ENCODE measurements at places on chromosomes 7 and 10.

GRCh38 chr7:51138123-51139085 is 178.2 kb downstream of the COBL start:
- H3K4me1 ChIP-seq, result peaks cover 6% of the 10 kb centered on the region
- no peak overlapping the region for H3K4me3 ChIP-seq
- no peak overlapping the region for H3K27ac ChIP-seq
- no peak for DNase-seq
- H3K36me3 ChIP-seq, result no peaks in the 10 kb centered on the region
- peaks cover 4% of the 10 kb centered on the region for H3K27me3 ChIP-seq

DNA sequence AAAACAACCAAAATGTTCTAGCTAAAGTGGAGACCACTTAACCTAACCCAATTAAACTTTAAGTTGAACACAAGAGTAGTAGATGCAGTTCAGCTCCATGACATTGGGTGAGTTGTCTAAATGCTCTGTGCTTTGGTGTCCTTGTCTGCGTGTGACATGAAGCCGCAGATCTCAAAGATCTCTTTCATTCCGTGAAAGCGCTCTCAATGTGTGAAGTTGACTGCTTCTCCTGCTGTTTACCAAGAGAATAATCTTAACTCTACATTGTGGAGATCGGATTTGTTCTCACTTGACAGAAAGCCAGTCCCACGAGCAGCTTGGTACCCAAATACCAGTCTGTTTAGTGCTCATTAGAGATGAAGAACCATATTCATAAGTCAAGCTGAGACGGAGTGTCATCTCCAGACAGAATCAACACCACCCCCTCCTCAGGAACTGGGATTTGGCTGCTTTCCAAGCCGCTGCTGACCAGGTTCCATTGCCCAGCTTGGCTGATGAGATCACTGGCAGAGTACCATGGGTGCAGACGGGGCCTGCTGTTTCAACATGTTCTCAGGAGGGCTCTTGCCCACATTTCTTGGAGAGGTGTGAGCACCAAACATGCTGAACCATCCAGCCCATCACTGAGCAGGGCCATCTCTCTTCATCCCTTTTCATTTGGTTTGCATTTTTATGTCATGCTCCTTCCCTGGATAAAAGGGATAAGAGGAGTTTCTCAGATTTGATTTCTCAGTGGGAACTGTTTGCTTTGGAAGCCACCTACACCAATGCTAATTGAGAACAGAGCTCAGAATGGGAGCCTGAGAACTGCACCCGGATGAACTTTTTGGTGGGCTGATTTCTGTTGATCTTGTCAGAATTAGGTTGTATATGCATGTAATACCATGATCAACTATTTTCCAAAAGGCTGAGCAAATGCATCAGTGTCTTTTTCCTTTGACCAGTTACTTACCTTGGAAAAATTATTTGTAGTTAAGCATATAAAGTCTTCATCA is 95.8 kb upstream of the AGBL3 start:
- H3K4me1 ChIP-seq, result peaks cover 37% of the 10 kb centered on the region
- H3K4me3 ChIP-seq, result peak overlapping the region; percentile 88
- H3K27me3 ChIP-seq, result no peaks in the 10 kb centered on the region
- peaks cover 10% of the 10 kb centered on the region for H3K36me3 ChIP-seq
- no peak for DNase-seq
- peak overlapping the region; percentile 19 for H3K27ac ChIP-seq

DNA sequence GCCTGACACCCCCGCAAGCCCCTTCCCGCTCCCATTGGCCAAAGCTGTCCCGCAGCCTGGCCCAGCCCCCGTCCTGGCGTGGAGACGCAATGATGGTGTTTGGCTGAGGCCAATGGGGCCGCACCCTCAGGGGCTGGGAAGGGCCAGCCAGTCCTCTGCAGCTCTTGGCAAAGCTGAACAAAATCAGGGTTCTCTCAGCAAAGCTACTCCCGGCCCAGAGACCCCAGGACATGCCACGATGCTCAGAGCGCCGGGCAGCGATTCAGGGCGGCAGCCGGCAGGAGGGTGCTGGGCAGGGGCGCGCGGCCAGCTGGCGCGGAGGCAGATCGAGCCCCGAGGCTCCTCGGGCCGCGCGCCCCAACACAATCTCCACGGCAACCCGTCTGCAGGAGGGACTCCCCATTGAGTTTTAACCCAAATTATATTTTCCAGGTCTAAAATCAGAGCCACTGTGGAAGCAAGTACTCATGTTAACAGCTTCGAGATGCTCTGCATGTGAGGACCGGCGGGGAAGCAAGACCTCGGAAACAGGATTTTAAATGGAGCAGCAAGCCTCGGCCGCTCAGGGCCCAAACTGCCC is 8.8 kb upstream of the CNPY1 start:
- no peaks in the 10 kb centered on the region for H3K36me3 ChIP-seq
- H3K4me1 ChIP-seq, result no peaks in the 10 kb centered on the region
- no peak overlapping the region for H3K27ac ChIP-seq
- no peak overlapping the region for H3K4me3 ChIP-seq
- H3K27me3 ChIP-seq, result no peaks in the 10 kb centered on the region
- DNase-seq, result no peak

DNA sequence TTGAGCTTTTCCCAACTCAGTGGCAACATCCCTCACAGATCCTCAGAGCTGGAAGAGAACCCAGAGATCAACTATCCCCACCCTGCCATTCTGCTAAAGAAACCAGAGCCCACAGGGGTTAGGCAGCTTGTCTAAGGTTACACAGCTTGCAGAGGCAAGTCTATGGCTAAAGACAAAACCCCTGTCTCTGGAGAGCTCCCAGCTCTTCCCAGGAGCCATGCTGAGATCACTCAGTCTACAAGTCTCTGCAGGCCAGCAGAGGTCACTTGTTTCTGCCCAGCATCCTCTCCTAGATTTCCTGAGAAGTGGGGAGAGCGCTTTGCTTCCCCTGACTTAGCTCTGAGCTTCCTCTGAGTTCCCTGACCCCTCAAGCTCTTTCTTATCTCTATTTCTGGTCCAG is 28.5 kb upstream of the LOXL4 start:
- H3K4me1 ChIP-seq, result peaks cover 15% of the 10 kb centered on the region
- no peaks in the 10 kb centered on the region for H3K36me3 ChIP-seq
- H3K27ac ChIP-seq, result no peak overlapping the region
- peaks cover 2% of the 10 kb centered on the region for H3K27me3 ChIP-seq
- DNase-seq, result no peak

GRCh38 chr7:83633516-83633915 is 15.4 kb downstream of the SEMA3E start:
- H3K4me3 ChIP-seq, result no peak overlapping the region
- no peak for DNase-seq
- H3K36me3 ChIP-seq, result no peaks in the 10 kb centered on the region
- no peaks in the 10 kb centered on the region for H3K27me3 ChIP-seq

GRCh38 chr7:85770332-85770731 is 583.5 kb upstream of the SEMA3D start:
- no peak overlapping the region for H3K27ac ChIP-seq
- peaks cover 8% of the 10 kb centered on the region for H3K4me1 ChIP-seq
- no peaks in the 10 kb centered on the region for H3K27me3 ChIP-seq
- no peak for DNase-seq

- no peak for DNase-seq
- H3K4me1 ChIP-seq, result peaks cover 11% of the 10 kb centered on the region
- no peaks in the 10 kb centered on the region for H3K36me3 ChIP-seq
- H3K27ac ChIP-seq, result no peak overlapping the region
- H3K27me3 ChIP-seq, result no peaks in the 10 kb centered on the region
- no peak overlapping the region for H3K4me3 ChIP-seq
These were observed 114.0 kb downstream of the PTPN20 start for GRCh38 chr10:47025253-47025539.

GRCh38 chr10:25552283-25552919 is 377.6 kb downstream of the GPR158 start:
- no peak overlapping the region for H3K4me3 ChIP-seq
- no peak overlapping the region for H3K27ac ChIP-seq
- no peaks in the 10 kb centered on the region for H3K27me3 ChIP-seq
- DNase-seq, result no peak
- H3K36me3 ChIP-seq, result no peaks in the 10 kb centered on the region

- H3K27me3 ChIP-seq, result no peaks in the 10 kb centered on the region
- H3K4me3 ChIP-seq, result no peak overlapping the region
- no peak for DNase-seq
- no peak overlapping the region for H3K27ac ChIP-seq
- H3K4me1 ChIP-seq, result no peaks in the 10 kb centered on the region
These were observed 40.3 kb upstream of the ANK3 start for GRCh38 chr10:60430017-60430416.

DNA sequence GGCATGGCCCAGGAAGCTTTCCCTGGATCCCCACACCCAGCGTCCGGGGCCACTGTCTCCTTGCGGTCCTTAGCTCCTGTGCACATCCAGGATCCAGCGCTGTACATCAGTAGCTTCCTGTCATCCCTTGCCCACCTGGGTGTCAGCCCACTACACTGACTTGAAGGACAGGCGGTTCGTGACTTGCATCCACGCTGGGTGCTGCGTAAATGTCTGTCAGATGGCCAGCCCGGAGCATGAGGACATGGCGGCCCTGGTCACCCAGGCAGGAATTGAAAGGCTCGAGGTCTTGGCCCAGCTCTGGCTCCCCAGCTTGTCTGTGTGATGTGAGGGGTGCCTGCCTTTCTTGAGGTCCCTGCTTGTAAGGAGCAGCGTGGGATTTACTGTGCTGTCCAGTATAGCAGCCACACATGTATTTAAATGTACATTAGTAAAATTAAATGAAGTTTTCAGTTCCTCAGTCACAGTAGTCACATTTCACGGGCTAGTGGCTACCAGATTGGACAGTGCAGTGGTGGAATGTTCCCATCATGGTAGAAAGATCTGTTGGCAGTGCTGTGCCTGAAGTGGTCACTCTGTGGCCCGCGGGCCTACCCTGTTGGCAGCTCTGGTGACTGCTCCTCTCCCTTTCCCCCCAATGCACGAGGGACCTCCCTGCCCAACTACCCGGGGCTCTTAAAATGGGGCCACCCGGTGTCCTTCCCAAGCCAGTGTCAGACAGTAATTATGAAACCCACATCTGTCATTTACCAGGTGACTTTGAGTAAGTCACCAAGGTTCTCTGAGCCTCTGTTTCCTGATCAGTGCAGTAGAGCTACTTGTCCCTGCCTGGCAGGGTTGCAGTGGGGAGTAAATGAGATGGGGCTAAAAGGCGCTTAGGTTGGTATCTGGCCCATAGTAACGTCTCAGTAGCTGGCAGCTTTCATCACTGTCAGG is 97.8 kb upstream of the PPIF start:
- no peaks in the 10 kb centered on the region for H3K36me3 ChIP-seq
- H3K27me3 ChIP-seq, result no peaks in the 10 kb centered on the region
- no peak overlapping the region for H3K27ac ChIP-seq
- no peak for DNase-seq
- H3K4me1 ChIP-seq, result peaks cover 42% of the 10 kb centered on the region
- peak overlapping the region; percentile 44 for H3K4me3 ChIP-seq

- H3K27me3 ChIP-seq, result no peaks in the 10 kb centered on the region
- no peak overlapping the region for H3K4me3 ChIP-seq
- H3K4me1 ChIP-seq, result no peaks in the 10 kb centered on the region
- no peak overlapping the region for H3K27ac ChIP-seq
These were observed 480.0 kb downstream of the LRMDA start for GRCh38 chr10:75911426-75911825.

DNA sequence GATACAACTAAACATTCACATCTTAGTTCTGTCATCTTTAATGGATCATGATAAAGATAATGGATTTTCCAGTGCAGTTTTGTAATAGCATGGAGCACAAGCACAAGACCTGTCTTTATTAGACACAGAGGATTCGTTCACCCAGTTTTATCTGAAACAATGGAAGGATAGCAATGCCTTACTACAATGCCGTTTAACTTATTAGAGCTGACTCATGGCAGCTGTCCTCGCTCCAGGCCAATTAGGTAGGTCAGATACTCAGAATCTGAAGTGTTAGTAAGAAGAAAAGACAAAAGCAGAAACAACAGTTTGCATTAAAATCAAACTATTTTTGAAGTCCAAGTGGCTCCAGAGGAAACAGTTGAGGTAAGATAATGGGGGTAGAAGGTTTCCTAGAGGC is 12.8 kb downstream of the OR13A1 start:
- DNase-seq, result no peak
- no peak overlapping the region for H3K27ac ChIP-seq
- no peak overlapping the region for H3K4me3 ChIP-seq
- H3K4me1 ChIP-seq, result peaks cover 11% of the 10 kb centered on the region

DNA sequence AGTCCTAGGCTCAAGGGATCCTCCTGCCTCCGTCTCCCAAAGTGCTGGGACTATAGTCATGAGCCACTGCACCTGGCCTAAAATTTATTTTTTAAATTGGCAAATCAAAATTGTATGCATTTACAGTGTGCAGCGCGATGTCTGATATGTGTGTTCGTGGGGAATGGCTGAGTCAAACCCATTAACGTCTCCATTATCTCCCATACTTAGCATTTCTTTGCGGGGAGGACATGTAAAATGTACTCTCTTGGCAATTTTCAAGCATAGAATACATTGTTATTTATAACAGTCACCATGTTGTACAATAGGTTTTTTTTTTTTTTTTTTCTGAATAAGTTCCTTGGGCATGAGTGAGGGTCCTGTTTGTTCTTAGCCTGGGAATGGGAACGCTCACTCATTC is 3.8 kb downstream of the TMEM184A start:
- H3K27me3 ChIP-seq, result no peaks in the 10 kb centered on the region
- DNase-seq, result no peak
- H3K4me3 ChIP-seq, result no peak overlapping the region

- H3K27me3 ChIP-seq, result peaks cover 10% of the 10 kb centered on the region
- no peak overlapping the region for H3K27ac ChIP-seq
- no peak overlapping the region for H3K4me3 ChIP-seq
- DNase-seq, result no peak
- H3K4me1 ChIP-seq, result peaks cover 33% of the 10 kb centered on the region
- H3K36me3 ChIP-seq, result no peaks in the 10 kb centered on the region
These were observed 258.5 kb upstream of the AOAH start for GRCh38 chr7:36982766-36983165.

DNA sequence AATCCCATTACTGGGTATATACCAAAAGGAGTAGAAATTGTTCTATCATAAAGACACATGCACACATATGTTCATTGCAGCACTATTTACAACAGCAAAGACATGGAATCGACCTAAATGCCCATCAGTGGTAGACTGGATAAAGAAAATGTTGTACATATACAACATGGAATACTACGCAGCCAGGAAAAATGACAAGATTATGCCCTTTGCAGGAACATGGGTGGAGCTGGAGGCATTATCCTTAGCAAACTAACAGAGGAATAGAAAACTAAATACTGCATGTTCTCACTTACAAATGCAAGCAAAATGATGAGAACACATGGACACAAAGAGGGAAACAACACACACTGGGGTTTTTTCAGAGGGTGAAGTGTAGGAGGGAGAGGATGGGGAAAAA is 300.2 kb downstream of the BAMBI start:
- no peaks in the 10 kb centered on the region for H3K36me3 ChIP-seq
- H3K4me3 ChIP-seq, result no peak overlapping the region
- DNase-seq, result no peak

DNA sequence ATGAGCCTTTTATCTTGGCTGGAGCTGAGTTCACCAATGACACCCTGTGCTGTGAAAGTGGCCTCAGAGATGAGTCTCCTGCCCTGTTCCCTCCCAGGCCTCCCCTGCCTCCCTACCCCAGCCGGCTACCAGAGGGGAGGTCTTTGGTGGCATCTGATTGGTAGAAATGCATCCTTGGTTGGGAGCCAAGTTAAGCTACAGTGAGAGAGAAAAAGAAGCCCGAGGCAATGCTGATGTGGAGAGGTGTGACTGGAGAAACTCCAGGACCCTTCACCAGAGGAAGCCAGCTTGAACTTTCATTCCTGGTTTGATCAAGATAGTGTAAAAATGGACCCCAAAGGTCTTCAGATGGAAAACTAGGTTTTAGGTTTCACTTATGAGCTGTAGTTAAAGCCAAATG is 191.1 kb upstream of the TCF7L2 start:
- no peak overlapping the region for H3K27ac ChIP-seq
- DNase-seq, result no peak
- peaks cover 2% of the 10 kb centered on the region for H3K36me3 ChIP-seq
- H3K4me3 ChIP-seq, result no peak overlapping the region
- peaks cover 30% of the 10 kb centered on the region for H3K4me1 ChIP-seq

Data from neural crest cell (in vitro differentiated cells).